ENCODE measurements at places on chromosomes 4 and X.
A peak's percentile ranks its signal among the peaks of the same experiment; 100 is the strongest.

GRCh38 chr4:6889736-6890324 lies 19.8 kb upstream of the TBC1D14 start:
- no peak for DNase-seq

DNA sequence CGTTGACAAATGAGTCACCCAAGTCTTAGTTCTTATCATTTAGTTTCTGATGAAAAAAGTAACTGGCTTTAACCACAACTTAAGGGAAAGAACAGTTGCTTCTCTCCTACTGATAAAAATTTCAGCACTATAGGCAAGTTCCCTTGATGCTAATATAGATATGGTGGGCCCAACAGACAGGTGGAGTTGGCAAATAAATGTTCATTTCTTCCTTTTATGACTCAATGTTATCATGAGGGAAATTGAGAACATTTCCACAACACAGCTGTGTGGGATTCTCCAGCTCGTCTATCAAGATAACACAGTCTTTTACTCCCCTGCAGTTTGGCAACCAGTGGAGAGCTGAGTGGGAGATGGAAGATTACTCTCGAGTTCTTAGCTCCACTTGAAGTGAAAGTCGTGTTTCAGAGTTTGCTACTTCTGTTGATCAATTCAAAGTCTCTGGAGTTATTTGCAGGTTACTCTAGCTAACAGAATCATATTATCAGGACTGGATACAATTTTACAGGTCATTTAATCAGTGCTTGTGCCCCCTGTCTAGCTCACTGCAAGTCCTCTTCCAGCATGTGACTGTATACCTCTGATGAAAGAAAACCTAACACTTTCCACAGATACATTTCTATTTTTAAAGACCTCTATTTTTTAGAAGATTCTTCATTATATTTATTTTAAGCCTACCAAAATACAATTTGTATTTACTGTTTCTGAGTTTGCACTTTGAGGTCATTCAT lies 270.6 kb upstream of the GK2 start:
- no peak for DNase-seq

- DNase-seq: no peak
Measured at GRCh38 chr4:122705547-122706117, 26.9 kb upstream of the BBS12 start.

DNA sequence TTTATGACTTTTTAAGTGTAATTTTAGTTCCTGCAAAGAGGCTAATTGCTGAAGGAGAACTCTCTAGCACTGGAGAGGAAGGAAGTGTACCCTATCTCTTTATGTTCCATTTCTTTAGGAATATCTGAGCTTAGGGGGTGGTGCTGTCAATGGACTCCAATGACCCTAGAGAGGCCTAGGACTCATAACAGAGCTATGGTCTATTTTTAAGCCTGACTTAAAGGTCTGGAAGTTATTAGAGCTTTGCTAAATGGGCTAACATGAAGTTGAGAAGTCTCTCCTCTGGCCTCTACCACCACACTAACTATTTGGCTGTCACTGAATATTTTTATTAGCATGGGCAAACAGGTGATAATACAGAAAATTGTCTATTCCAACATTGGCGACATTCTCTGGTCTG lies 152.2 kb downstream of the SPATA18 start:
- no peak for DNase-seq

DNA sequence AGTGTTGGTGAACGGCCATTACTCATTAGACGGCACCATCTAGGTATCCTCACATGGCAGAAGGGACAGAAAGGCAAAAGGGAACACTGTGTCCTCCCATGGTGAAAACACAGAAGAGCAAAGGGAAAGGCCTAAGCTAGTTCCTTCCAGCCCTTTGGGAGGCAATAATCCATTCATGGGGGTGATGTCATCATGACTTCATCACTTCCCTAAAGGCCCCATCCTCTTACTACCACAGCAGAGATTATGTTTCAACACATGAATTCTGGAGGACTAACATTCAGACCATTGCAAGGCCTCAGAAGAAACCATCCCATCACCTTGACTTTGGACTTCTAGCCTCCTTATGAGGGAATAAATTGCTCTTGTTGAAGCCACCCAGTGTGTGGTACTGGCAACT lies 238.2 kb downstream of the MGST2 start:
- DNase-seq: no peak

DNA sequence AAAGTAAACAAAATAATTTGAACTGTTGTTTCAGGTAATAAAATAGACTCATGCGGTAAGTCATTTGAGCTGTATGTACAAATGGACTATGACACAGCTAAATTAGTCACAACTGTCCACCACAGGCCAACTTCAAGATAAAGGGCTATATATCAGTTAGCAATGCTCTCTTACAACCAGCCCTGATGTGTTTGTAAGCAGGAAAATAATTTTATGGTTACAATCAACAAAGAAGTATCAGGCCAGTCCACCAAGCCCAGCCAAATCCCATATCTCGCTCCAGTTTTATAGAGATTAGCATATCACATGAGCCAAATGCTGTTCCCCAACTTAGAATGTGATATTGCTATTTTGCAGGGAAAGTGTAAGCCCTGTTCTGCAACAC lies 511 bp upstream of the DUSP21 start:
- DNase-seq: no peak

- no peak for DNase-seq
Measured at GRCh38 chr4:176335421-176335820, 15.7 kb downstream of the SPCS3 start.

GRCh38 chr4:8773124-8773931 lies 98.3 kb downstream of the HMX1 start:
- no peak for DNase-seq

- DNase-seq: no peak
Measured at GRCh38 chr4:127362686-127363085, 270.1 kb upstream of the INTU start.

GRCh38 chr4:39043861-39044363 lies 11.7 kb upstream of the TMEM156 start:
- peak; percentile 43 for DNase-seq

DNA sequence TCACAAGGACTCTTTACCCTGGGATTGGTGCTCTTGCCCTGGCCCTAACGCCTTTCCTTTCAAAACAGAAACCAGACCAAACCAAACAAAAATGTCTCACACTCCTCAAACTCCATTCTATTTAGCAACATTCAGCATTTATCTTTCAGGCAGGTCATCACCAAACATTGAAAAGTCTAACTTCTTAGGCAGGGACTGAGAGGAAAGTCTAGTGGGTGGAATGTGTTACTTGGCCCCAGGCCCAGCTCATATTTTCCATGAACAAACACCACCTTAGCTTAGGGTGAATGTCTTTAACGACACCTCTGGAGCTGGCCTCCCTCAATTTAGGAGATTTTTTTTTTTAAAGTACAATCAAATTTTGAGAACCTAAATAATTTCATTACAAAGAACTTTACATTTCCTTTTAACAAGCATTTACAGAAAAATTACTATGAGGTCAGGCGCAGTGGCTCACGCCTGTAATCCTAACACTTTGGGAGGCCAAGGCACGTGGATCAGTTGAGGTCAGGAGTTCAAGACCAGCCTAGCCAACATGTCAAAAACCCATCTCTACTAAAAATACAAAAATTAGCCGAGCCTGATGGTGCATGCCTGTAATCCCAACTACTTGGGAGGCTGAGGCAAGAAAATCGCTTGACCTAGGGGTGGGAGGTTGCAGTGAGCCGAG lies 10.2 kb upstream of the N4BP2 start:
- DNase-seq: no peak

- DNase-seq: no peak
Measured at GRCh38 chr4:108763226-108763593, 357 bp upstream of the ETNPPL start.

DNA sequence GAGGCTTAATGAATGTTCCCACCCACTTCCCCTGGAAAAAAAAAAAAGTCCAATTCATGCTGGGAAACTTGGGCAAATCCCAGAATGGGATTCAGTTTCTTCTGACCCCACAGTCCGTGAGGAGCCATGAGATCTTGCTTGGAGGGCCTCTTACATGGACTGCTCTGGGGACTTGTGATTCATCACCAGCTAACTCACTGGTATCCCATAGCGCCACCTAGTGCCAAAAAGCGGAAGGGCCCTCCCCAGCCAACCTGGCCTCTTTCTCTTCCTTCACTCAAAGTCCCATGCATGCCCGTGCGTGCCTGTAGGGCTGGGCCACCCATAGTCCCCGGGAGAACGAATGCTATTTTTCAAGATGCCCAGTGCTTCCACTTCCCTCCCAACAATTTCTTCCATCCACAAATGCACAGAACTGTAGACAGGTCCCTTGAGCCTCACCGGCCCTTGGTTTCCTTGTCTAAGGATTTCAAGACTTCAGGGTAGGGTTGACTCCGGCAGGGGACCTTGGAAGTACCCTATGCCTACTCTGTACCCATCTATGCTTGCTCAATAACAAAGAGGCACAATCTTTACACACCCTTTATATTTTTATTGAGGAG lies 5.1 kb downstream of the RTL5 start:
- peak; percentile 82 for DNase-seq

DNA sequence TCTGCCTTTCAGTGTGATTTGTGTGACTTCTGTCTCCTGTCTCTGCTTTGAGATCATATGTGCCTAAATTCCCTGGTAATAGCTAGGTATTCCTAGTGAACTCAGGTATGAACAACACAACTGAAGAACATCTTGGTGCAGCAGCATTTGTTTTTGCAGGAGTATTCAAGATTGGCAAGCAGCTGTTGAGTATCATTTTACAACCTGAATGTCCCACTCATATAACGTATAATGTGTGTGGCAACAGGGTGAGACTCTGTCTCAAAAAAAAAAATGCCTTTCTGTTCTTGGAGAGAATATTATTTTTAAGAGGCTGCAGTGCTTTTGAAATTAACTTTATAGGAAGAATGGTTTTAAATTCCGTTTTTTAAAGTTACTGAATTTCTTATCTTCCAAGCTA lies 7.7 kb downstream of the LSM6 start:
- DNase-seq: no peak

- no peak for DNase-seq
Measured at GRCh38 chr4:23874536-23874901, 15.3 kb downstream of the PPARGC1A start.

- DNase-seq: peak; percentile 67
Measured at GRCh38 chr4:94406668-94407437, 44.9 kb upstream of the PDLIM5 start.

- DNase-seq: no peak
Measured at GRCh38 chrX:18616688-18617406, 55.1 kb downstream of the RS1 start.

DNA sequence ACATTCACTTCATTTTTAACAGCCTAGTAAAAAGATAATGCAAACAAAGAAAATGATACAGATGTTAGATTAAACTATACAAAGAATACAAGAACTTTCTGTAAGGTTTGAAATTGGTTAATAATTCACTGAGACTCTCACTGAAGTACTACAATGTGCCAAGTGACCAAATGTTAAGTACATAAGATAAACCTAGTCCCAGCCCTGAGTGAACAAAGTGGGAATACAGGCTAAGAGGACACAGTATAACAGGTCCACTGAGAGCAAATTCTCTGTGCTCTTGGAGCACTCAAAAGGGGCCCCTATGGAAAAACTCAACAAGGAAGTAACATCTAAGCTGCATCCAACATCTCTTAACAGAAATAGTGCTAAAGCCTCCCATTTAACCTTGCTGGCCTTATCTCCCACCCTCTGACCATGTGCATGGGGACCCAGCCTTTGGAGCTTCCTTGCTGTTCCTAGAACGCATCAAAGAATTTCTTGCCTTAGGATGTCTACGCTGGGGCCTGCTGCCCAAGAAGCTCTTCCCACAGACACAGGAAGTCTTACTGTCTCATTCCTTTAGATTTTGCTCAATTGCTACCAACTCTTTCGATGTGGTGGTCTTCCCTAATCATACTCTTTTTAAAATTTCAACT lies 113.4 kb downstream of the ZAR1 start:
- no peak for DNase-seq

- no peak for DNase-seq
Measured at GRCh38 chrX:153700376-153700945, 12.7 kb downstream of the SLC6A8 start.

GRCh38 chr4:187370918-187371317 lies 624.7 kb upstream of the ZFP42 start:
- DNase-seq: no peak

- peak; percentile 80 for DNase-seq
Measured at GRCh38 chr4:98663226-98664006, 5.0 kb upstream of the TSPAN5 start.

DNA sequence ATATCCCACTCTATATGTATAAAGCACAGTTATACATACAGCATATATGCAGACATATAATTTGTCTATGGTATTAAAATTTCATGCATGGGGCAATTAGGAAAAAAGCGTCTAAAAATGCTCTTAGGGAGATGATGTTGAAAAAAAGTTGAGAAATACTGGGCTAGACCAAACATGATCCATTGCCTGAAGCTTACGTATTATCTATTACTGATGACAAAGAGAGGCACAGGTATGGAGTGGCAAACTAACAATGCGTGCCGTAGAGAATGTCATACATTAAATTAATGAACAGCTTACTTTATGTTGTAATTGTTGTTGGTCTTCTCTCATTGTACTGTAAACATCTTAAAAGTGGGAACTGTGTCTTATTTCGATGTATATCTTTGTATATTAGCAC lies 13.9 kb downstream of the RHOH start:
- no peak for DNase-seq

DNA sequence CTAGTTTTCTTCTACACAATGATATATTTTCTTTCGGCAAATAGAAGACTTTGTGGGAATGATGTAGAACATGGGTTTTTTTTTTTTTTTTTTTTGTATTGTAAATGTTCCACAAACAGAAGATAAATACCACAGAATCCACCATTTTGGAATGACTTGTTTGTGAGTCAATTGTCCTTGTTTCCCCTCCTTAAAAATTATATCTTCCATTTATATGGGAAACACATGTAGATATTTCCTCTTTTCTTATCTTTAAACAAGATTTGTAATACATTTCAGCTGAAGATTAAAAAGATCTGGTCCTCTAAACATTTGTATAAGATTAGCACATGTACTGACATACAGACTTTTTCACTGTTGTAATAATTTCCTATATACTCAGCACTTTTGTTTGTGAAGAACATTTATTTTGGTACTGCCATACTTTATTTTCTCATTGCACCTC lies 304.6 kb downstream of the SPRY1 start:
- no peak for DNase-seq

DNA sequence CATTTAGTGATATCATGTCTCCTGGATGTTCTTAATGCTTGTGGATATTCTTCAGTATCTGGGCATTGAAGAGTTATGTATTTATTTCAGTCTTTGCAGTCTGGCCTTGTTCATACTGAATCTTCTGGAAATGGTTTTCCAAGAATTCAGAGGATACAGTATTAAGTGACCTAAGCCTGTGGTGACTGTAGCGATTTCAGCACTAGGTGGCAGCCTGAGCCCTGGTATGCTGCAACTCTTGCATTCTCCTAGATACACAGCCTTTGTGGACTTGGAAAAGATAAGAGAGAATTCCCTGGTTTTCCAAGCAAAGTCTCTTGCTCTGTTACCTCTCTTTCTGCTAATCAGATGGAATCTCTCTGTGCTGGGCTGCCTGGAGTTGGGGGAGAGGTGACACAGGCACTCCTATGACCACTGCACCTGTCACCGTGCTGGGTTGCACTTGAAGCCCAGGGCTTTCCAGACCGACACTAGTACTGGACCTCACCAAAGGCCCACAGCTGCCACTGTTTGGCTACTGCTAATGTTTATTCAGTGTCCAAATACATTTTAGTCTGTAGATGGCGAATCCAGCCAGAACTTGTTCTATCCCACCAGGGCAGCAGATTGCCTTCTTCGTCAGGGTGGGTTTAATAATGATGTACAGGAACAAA lies 19.3 kb upstream of the SPIN2A start:
- no peak for DNase-seq

GRCh38 chr4:106344647-106344970 lies 24.0 kb downstream of the GIMD1 start:
- no peak for DNase-seq

- DNase-seq: no peak
Measured at GRCh38 chrX:22296871-22297270, 24.2 kb downstream of the CBLL2 start.

Data from CD4-positive, alpha-beta T cell treated with Interleukin-12 subunit alpha and Interleukin-12 subunit beta, for 1 hour (primary cell).